ENCODE measurements at places on chromosomes 16 and 17.
A peak's percentile ranks its signal among the peaks of the same experiment; 100 is the strongest.

DNA sequence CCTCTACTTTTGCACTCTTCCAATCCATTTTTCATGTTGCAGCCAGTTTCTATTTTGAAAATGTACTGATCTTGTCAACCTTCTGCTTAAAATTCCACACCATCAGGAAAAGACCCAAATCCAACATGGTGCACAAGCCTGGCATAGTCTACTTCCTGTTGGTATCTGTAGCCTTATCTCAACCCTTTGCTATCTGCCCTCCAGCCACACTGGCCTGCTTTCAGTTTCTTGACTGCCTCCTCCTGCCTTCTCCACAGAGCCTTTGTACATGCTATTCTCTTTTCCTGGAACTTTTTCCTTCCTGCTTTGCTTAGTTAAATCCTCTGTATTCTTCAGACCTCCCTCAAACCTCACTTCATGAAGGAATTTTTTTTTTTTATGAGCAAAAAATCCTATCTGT is 31.5 kb downstream of the NLRP1 start:
- DNase-seq = no peak

- no peak for DNase-seq
These were observed 52.2 kb upstream of the MED9 start for GRCh38 chr17:17424552-17424951.

DNA sequence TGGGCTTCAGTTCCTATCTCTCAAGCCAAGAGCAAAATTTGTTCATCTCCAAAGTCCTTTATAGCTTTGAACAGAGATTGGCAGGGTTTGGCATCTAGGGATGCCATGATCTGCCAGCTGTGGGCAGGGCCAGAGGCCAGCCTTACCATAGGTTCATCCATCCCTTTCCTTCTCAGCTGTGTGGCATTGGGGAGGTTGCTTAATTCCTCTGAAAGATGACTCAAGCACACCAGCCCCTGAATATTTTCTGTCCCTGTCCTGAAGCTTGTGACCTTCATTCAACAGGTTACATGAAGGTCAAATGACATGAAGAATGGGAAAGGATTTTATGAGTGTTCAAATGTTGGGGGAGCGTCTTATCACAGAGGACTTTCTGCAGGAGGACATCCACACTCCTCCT is 3.4 kb downstream of the MT1G start:
- no peak for DNase-seq

GRCh38 chr16:25692351-25692741 is 587 bp downstream of the HS3ST4 start:
- no peak for DNase-seq

DNA sequence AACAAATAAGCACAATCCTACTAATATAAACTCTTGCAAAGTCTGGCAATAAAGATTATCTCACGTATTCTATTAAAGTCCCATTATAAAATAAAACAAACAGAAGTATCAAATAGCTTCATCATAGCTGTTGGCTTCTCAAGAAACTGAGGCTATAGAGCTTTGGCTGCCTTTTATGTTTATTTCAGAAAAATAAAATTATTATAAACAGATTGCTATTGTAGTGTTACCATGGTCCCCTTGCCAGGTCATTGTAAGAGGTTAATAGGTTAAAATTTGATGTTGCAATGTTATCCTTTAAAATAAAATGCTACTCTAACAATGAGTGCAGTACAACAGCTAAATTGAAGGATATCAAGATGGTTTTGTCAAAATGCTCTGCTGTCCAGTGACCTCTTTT is 828.8 kb upstream of the SOX9 start:
- no peak for DNase-seq

DNA sequence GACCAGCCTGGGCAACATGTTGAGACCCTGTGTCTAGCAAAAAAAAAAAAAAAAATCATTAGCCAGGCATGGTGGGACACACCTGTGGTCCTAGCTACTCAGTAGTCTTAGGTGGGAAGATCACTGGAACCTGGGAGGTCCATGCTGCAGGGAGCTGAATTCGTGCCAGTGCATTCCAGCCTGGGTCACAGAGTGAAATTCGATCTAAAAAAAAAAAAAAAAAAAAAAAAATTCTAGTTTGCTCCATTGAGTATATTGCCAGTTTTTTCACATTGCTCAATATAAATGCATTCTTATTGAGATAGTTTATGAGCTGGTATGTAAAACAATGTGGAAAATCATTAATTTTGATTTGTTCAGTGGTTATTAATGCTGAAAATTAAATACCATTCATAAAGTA is 52.0 kb downstream of the ABHD15 start:
- DNase-seq = no peak

DNA sequence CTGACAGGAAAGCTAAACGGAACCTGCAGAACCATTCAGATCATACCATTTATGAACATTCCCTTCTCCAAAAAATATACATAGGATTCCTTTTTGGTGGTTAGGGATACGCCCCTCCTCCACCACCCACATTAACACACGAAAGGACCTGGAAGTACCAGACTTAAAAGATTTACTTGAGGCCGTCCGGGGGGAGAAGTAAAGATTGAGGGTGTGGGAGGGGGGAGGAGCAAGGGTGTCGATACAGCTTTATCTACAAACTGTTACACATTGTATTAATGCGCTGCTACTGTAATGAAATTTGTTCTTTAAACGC is 537 bp downstream of the PALB2 start:
- DNase-seq = no peak

GRCh38 chr16:55728797-55729196 is 73.0 kb downstream of the SLC6A2 start:
- no peak for DNase-seq

DNA sequence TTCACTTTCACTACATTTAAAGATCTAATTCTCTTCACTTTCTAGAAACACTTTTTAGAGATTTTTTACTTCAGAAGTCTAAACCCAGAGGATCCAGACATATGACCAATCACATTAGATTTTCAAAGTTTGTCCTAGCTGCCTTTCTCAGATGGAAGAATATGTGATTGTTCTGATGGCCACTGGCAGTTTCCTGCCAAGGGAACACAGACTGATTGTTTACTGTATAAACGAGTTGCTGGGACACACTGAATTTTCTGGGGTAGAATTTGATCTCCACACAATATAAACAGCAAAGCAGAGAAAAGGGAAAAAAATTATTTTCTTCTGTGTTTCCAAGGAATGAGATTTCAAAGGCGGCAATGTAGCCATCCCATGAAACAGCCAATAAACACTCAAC is 480.0 kb downstream of the TOX3 start:
- DNase-seq = no peak

GRCh38 chr17:49890077-49890821 is 42.4 kb upstream of the TAC4 start:
- DNase-seq = no peak

DNA sequence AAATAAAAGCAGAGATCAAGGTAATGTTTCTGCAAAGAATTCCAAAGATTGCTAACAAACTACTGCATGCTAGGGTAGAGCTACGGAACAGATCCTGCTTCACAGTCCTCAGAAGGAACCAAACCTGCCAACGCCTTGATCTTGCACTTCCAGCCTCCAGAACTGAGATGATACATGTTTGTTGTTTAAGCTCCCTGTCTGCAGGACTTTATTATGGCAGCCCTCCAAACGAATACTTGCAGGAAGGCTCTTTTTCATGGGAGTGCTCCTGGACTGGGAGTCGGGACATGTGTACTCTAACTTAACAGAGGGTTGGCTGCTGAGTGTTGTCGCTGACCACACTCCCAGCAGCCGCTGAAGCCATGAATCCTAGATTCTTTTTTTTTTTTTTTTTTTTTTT is 808.8 kb upstream of the EEF2KMT start:
- DNase-seq = no peak

- no peak for DNase-seq
These were observed 173.0 kb downstream of the KATNIP start for GRCh38 chr16:27722892-27723450.

DNA sequence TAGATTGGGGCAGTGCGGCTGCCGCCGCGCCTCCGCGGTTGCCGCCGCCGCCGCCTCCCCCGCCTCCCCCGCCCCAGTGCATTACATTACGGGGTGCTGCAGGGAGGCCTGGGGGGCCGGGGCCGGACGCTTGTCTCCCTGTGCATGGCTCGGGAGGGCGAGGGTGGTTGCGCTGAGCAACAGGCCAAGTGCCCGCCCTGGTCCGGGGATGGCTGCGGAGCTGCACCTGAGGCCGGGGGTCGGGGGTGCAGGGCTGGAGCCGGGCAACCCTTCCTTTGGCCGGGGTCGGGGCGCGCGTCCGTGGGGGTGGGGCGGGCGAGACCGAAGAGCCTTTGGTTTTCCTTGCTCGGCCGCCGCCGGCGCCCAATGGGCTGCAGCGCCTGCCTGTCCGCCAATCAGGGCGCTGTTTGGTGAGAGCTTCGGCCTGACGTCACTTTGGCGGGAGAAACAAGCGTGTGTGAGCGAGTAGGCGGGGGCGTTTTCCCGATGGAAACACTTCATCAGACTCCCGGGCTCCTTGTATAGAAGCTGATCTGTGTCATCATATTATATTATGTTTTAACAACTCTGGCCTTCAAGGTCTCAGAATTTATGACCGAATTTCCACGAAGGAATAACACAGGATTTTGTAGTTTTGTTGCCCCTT is 941 bp upstream of the FBXL20 start:
- DNase-seq = peak; percentile 63

Data from AG09309 (cell line).